Immature natural killer cell (primary cell): ENCODE measurements at places on chromosomes 4 and X.
A peak's percentile ranks its signal among the peaks of the same experiment; 100 is the strongest.

- DNase-seq = no peak
- no peaks in the 10 kb centered on the region for H3K4me1 ChIP-seq
- no peaks in the 10 kb centered on the region for H3K36me3 ChIP-seq
- H3K27ac ChIP-seq = no peak overlapping the region
- no peak overlapping the region for H3K4me3 ChIP-seq
Observed at GRCh38 chr4:147332091-147332490, 148.8 kb upstream of the EDNRA start.

- no peak overlapping the region for H3K4me3 ChIP-seq
- H3K4me1 ChIP-seq = no peaks in the 10 kb centered on the region
- H3K36me3 ChIP-seq = no peaks in the 10 kb centered on the region
- no peak overlapping the region for H3K27ac ChIP-seq
- peaks cover 3% of the 10 kb centered on the region for H3K27me3 ChIP-seq
Observed at GRCh38 chr4:128353791-128354190, 66.2 kb upstream of the PGRMC2 start.

- DNase-seq = no peak
- no peak overlapping the region for H3K4me3 ChIP-seq
- H3K27me3 ChIP-seq = peaks cover 1% of the 10 kb centered on the region
- no peak overlapping the region for H3K27ac ChIP-seq
Observed at GRCh38 chrX:10922835-10923234, 188.3 kb upstream of the HCCS start.

- no peak overlapping the region for H3K4me3 ChIP-seq
- H3K4me1 ChIP-seq = no peaks in the 10 kb centered on the region
- no peaks in the 10 kb centered on the region for H3K27me3 ChIP-seq
- H3K27ac ChIP-seq = no peak overlapping the region
- no peaks in the 10 kb centered on the region for H3K36me3 ChIP-seq
- no peak for DNase-seq
Observed at GRCh38 chr4:66556651-66557278, 886.5 kb upstream of the EPHA5 start.

- H3K36me3 ChIP-seq = peaks cover 3% of the 10 kb centered on the region
- H3K27ac ChIP-seq = peak overlapping the region; percentile 18
- peaks cover 42% of the 10 kb centered on the region for H3K4me1 ChIP-seq
- H3K4me3 ChIP-seq = no peak overlapping the region
- DNase-seq = no peak
Observed at GRCh38 chr4:168853770-168854169, 156.3 kb downstream of the CBR4 start.

DNA sequence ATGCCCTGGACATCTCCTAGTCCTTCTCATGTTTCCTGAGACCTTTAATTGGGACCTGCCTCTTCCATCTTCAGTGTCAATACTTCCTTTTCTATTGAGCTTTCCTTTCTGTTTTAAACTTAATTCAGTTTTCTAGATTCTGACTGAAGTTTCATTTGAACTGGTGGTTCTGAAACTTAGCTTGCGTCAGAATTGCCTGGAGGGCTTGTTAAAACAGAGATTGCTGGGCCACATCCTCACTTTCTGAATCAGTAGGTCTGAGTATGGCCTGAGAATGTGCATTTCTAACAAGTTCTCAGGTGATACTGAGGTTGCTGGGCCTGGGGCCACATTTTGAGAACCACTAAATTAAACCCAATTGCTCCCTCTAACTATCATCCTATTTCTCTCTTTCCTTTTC, 152.1 kb upstream of the DGKK start:
- H3K4me3 ChIP-seq = no peak overlapping the region
- H3K27me3 ChIP-seq = peaks cover under 1% of the 10 kb centered on the region
- no peak for DNase-seq
- H3K4me1 ChIP-seq = no peaks in the 10 kb centered on the region

DNA sequence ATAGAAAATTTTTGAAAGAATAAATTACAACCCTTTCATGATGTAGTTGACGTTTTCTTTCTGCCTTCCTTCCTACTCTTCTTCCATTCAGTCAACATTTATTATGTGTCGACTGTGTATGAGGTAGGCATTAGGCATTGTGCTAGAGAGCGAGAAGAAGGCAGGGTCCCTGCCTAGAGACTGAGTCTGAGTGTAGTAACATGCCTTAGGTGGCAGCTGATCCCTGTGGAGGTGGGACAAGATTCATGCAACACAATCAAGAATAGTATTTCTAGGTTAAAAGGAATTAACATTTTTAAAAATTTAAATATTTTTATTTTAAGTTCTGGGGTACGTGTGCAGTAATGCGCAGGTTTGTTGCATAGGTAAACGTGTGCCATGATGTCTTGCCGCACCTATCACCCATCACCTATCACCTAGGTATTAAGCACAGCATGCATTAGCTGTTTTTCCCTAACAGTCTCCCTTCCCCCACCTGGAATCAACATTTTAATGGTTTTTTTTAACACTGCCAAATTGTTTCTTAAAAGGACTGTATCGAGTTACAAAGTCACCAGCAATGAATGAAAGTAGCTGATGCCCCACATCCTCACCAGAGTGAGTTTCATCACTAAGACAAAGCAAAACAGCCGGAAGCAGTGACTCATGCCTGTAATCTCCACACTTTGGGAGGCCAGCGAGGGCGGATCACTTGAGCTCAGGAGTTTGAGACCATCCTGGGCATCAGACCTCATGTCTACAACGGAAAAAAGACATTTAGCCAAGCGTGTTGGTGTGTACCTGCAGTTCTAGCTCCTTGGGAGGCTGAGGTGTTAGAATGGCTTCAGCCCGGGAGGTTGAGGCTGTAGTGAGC, 84.0 kb downstream of the WWC2 start:
- peaks cover 5% of the 10 kb centered on the region for H3K36me3 ChIP-seq
- no peaks in the 10 kb centered on the region for H3K27me3 ChIP-seq
- DNase-seq = peak; percentile 8
- H3K27ac ChIP-seq = no peak overlapping the region
- H3K4me1 ChIP-seq = peaks cover 13% of the 10 kb centered on the region

GRCh38 chr4:29538889-29539646, 1181.1 kb upstream of the PCDH7 start:
- no peaks in the 10 kb centered on the region for H3K36me3 ChIP-seq
- no peaks in the 10 kb centered on the region for H3K27me3 ChIP-seq
- no peak overlapping the region for H3K27ac ChIP-seq
- DNase-seq = no peak
- H3K4me1 ChIP-seq = no peaks in the 10 kb centered on the region

DNA sequence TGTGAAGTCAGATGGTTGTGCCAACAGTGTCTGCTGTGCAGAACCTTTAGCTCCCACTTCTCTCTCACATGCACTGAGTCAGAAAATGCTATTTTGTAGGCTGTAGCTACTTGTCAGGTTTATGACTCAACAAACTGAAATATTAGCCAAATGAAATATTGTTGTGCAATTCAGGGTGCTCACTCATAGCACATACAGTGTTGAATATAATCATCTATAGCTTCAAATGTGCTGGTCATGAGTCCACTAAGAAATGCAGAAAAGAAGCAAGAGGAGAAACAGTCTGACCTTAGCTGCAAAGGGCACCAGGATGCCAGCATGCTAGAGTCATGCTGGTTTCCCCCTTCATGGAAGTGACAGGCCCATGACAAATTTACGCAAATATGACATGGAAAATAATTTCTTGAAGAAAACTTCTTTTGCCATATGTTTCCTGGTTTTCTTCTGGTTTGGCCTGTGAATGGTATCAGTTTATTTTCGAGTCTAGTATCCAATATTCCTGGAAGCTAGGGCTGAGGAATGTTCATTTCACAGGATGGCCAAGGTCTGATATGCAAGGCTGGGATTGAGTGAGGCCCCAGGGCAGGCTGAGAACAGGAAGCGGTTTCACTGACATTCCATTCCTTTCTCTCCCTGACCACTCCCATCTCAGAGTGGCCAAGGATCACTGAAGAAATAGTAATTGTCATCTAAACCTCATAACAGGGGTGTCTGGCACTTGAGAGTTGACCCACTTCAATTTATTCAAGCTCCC, 10.3 kb upstream of the CXCL2 start:
- no peak overlapping the region for H3K27ac ChIP-seq
- no peaks in the 10 kb centered on the region for H3K36me3 ChIP-seq
- H3K4me1 ChIP-seq = no peaks in the 10 kb centered on the region
- no peak overlapping the region for H3K4me3 ChIP-seq
- DNase-seq = no peak

DNA sequence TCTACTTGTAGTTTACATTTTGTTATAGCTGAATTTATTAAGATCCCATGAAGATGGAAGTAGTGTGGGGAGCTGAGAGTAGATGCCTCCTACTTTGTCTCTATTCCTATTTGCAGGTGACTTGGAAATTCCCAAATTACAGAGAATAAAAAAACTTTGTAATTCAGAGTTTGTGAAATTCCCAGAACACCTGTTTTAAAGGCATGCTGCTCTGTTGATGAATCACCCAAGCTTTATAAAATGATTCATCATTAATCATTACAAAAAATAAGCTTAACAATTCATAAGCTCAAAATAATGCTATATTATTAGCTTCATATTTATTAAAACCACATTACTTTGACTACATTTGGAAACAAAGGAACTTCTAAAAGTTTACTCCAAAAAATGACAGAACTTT, 856.3 kb downstream of the RPA4 start:
- peaks cover 2% of the 10 kb centered on the region for H3K27me3 ChIP-seq
- H3K36me3 ChIP-seq = no peaks in the 10 kb centered on the region
- no peaks in the 10 kb centered on the region for H3K4me1 ChIP-seq
- DNase-seq = no peak
- no peak overlapping the region for H3K27ac ChIP-seq

DNA sequence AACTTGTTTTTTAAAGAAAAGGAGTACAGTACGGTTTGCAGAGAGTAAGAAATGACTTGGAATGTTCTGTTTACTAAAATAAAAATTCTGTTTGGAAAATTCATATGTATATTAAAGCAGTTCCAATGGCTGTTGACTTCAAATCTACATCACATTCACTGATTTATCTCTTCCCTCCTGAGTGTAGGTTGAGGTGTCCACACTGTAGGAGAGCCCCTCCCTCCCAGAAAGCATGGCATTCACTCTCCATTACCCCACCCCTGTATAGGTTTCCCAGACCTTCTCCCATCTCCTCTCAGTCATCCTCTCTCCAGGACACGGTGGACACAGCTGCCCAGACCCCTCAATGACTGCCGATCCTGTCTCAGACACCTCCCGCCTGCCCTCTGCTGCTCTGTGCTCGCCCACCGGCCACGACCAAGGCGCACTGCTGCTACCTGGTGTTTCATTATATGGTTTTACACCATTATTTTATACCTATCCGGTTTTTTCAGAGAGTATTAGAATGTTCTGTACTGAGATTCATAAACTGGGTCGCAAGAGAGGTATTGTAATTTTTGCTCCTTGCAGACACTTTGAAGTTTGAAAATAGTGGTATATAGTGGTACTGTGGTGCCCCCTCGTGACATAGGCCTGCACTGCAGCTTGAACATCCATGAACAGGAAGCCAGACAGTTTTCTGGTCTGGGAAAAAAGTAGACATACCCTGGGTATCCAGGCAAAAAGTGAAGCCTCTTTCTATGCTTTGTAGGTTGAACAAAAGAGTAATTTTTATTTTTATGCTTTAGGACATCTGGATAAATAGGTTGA, 38.8 kb upstream of the BEX4 start:
- H3K4me1 ChIP-seq = peaks cover 3% of the 10 kb centered on the region
- H3K27me3 ChIP-seq = peaks cover 6% of the 10 kb centered on the region
- H3K4me3 ChIP-seq = peak overlapping the region; percentile 57
- H3K27ac ChIP-seq = no peak overlapping the region

- H3K27me3 ChIP-seq = no peaks in the 10 kb centered on the region
- no peak for DNase-seq
- H3K27ac ChIP-seq = no peak overlapping the region
- no peaks in the 10 kb centered on the region for H3K36me3 ChIP-seq
- H3K4me1 ChIP-seq = no peaks in the 10 kb centered on the region
Observed at GRCh38 chr4:93809773-93810172, 18.8 kb upstream of the ATOH1 start.

GRCh38 chr4:24778464-24779225, 16.7 kb upstream of the SOD3 start:
- H3K27ac ChIP-seq = no peak overlapping the region
- no peak overlapping the region for H3K4me3 ChIP-seq
- H3K4me1 ChIP-seq = no peaks in the 10 kb centered on the region
- H3K27me3 ChIP-seq = peaks cover 2% of the 10 kb centered on the region
